Adrenal gland (tissue), 19 donors: ENCODE measurements at places on chromosomes 4 and X.

DNA sequence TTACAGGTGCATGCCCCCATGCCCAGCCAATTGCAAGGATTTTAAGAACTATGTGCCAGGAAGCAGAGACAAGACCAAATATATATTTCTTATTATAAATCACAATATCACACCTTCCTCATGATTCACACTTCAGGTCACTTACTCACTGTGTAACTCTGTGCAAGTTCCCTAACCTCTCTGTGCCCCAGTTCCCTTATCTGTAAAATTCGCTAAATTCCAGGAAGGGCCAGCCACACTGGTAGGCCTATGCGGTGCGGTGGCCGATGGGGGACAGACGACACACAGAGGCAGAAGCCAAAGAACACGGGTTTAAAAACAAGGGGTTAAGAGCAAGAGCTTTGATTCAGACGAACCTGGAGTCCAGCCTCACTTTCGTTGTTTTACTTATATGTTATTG, 2.8 kb downstream of the TRIM2 start:
- DNase-seq: no peak

DNA sequence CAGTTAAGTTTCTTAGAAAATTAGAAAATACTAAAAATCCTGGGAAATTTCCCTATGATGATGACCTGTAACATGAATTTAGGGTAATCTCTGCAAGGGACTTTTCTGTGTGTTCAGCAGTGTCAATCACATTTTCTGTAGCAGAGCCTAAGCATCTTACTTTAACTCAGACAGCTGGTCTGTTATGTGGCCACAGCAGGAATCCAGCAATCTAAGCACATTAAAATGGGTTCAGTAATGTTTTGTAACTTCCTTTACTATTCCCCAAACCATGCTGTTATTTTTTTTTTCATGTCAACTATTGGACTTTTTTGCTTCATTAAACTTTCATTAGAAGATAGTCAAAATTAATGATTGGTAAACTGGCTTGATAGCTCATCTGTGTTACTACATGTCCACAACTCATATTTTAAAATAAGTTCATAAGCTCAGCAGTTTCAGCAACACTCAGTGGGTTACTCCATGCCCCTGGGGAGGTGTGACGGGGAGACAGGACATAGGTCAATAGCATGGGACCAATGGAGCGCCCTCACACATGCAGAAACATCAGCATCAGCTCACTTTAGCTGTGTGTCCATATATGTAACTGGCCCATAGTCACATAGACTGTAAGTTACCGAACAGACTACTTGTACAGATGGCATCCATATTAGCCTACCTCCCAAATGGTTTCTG, 168.0 kb upstream of the PACRGL start:
- DNase-seq: no peak

DNA sequence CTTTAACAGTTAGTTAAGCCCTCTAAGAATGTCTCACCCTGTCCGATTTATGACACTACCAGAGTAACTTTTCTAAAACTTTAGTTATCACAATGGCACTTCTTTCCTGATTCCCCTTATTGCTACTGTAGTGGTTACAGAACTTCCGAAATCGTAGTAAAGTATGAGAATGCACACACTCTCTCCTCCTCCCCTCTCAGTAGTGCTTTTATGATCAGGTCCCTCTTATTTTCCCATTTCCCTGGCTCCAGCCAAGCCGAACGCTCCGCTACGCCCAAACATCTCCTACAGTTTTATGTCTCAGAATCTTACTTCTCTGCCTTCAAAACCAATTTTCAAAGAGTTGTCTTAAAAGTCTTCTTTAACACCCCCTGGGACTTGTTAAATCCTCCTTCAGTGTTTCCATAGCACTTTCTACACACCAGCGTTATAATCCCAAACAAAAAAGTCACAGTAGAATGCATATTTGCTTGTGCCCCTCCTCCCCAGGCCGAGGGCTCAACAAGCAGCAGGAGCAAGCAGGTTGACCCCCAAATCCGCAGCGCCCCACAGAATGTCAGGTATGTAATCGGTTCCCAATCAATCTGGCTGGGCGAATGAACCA, 671 bp downstream of the HPF1 start:
- no peak for DNase-seq

GRCh38 chrX:43975796-43976195, 2.6 kb upstream of the NDP start:
- DNase-seq: no peak

DNA sequence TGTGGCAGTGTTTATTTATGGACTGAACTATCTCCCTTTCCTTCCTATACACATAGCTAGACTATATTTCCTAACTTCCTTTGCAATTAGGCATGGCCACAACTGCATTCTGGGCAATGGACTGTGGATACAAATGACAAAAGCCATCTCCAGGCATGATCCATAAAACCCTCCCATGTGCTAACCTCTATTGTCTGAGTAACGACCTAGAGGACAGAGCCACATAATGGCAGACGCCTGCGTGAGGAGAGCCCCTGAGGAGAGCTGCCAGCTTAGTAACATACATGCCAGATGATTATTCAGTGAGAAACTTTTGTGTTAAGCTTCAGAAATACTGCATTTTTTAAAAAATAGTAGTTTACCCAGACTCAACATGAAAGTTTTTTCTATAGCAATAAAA, 142.9 kb downstream of the ADGRA3 start:
- no peak for DNase-seq

DNA sequence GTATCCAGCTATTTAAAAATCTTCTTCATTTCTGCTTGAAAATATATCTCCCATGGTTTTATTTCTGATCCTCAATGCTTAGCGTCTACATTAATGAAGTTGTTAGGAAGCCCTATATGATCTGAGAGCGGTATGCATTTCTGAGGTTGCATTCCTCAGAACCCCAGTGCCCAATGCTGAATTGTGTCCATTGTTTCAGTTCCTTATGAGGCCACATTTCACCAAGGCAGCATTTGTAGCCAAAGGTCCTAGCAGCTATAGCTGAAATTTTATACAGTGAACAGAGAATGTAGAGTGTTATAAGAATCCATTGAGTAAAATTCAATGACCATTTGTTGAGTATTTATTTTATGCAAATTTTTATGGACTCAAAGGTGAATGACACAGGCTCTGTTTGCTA, 209.5 kb downstream of the PCDH7 start:
- no peak for DNase-seq

- DNase-seq: no peak
These were observed 22.9 kb downstream of the ZFYVE28 start for GRCh38 chr4:2395584-2395983.

DNA sequence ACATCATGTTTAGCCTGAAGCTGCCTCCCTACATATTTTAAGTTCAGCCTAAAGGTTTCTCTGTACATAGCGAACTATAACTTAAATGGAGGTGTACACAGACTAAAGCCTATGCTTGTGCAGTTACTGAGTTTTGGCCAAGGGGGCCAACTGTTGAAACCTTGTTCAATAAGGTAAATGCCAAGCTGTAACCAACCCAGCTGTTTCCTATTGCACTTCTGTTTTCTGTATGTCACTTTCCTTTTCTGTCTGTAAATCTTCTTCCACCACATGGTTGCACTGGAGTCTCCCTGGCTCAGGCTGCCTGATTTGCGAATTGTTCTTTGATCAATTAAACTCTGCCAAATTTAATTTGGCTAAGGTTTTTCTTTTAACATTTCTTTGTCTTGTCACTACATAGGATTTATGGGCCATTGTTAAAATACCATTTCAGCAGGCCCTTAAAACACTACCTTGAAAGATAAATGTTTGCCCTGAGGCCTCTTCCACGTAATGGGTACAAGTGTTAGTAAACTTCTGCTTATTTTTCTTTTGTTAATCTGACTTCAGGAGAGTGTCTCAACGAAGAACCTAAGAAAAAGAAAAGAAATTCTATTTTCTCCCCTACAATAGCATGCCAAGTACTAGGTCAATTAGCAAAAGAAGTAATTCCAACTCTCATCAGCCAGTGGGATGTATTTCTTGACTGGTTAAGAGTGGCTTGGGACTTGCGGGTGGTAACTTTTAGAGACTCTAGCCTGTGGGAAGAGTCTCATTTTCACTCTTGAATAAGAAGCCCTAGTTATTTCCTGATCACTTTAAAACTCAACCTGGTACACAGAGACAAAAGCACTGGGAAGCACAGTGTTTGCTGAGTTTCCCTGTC, 45.7 kb upstream of the PRSS12 start:
- DNase-seq: no peak

- DNase-seq: no peak
These were observed 120.8 kb downstream of the EGF start for GRCh38 chr4:110033355-110034025.

DNA sequence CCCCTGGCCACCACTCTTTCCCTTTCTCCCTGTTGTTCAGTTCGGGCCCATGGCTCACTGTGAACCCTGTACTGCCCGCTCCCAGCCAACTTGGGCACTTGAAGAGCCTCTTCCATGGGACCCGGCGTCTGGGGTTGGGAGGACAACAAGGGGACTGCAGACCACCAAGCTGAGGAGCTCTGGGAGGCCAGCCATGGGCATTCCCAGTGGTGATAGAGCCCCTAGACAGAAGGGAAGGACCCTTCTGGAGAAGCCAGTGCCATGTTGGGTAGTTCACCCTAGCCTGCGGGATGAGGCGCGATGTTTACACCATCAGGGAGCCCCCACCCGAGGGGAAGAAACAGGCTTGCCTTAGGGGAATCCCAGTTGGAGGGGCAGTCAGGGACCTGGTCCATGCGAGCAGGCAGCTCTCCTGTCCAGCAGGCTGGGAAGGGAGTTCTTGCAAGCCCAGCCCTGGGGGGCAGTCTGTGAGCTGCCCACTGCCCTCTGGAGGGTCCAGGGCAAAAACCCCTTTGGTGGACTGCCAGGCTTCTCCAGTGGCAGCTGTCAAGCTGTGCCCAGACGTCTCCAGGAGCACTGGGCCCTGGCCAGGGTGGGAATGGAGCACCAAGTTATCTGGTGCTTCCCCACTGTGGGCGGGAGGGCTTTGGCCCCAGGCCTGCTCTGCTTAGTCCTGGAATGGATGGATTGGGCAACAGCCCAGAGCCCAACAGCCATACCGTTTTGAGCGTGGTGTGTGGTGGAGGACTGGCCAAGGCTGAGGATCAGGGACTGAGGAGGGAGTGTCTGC, 23.7 kb upstream of the UBA1 start:
- peak; percentile 52 for DNase-seq

DNA sequence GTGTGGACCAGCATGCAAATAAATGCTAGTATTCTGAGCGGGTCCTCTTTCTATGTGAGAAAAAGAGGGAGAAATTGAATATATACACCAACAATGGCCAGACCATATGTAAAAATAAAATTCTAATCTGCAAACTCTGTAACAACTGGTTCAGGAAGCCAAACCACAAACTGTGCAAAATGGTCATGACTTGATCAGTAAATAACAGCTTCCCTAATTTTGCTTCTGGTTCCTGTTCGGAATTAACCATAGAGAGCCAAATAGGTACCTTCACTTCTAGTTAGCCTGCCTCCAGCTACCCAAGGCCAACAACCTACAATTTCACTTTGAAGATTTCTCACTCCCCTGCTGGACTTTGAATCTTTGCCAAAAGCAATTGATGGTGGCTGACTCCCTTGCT, 1313.2 kb downstream of the ADGRL3 start:
- no peak for DNase-seq

- no peak for DNase-seq
These were observed 55.2 kb downstream of the NEK1 start for GRCh38 chr4:169557061-169557636.

DNA sequence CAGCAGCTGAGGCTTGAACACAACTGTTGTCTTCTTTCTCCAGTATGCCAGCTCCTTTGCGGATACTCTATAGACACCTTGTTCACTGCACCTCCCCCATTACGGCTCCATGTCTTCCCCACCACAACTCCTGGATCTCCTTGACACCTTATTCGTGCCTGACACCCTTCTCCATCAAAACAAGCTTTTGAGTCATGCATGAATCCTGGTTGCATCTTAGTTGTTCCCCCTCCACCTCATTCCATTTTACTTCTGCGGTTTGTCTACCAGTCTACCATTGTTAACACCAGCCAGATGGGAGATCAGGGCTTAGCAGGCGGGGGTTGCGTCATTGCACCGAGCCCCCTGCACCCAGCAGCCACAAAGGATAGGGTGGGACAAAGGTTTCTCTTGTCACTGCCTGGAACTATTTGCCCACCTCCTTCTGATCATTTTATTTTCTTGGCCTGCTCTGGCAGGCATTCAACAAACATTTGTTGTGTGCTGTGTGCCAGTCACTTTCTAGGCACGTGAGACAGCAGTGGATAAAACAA, 2.0 kb upstream of the CDK16 start:
- DNase-seq: no peak

DNA sequence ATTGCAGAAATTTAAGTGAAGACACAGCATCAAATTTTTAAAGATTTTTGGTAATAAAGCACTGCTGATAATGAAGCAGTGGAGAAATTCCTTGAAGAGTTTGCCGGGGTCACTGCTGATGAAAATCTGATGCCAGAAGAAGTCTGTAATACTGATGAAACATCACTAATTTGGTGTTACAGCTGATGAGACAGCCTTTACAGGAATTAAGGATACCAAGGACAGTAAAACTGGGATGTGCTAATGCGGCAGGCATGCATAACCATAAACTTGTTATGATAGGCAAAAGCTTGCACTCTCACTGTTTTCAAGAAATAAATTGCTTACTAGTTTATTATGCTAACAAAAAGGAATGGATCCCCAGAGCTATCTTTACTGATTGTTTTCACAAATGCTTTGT, 52.9 kb upstream of the VEGFC start:
- DNase-seq: no peak

- no peak for DNase-seq
These were observed 45.8 kb upstream of the CLDN34 start for GRCh38 chrX:9921407-9921806.

GRCh38 chrX:134315866-134316265, 78.9 kb downstream of the CCDC160 start:
- no peak for DNase-seq

GRCh38 chr4:15470128-15470475, 420 bp downstream of the CC2D2A start:
- DNase-seq: no peak

DNA sequence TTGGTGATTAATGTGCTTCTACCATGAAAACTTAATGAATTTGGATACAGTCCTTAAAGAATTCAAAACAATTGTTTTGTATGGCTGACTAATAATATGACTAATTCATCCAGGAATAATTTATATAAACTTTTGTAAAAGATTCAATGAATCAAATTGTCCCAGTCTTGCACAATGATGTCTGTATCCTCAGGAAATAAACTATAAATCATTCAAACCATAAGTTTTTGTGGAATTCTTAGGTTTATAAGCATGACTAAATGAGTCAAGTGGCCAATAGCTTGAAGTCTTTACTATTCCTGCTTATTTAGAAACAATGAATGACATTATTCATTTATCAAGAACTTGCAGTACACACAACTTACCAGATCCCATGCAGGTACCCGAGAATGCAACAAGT, 935.0 kb upstream of the INTU start:
- no peak for DNase-seq

DNA sequence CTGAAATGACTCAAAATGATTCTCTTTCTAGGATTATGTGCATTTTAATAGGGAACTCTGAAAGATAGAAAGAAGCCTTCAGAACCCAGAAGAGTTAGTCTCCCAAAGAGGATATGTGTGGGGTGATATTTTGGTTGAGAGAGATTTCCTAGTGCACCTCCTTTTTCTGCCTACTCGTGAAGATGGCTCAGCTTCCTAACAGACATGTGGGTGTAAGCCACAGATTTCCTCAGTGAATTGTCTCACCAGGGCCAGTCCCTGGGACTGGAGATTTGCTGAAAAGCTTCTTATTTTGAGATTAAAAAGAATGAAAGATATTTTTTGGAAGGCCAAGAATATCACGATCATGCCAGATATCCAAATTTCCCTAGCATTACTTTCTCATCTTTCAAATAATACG, 42.8 kb downstream of the MAGEB17 start:
- no peak for DNase-seq
